ENCODE measurements at places on chromosomes 7 and 10.

- DNase-seq = no peak
These were observed 111.3 kb upstream of the IGFBP3 start for GRCh38 chr7:46032353-46032752.

GRCh38 chr7:151003572-151003971 lies 12.8 kb downstream of the NOS3 start:
- no peak for DNase-seq

DNA sequence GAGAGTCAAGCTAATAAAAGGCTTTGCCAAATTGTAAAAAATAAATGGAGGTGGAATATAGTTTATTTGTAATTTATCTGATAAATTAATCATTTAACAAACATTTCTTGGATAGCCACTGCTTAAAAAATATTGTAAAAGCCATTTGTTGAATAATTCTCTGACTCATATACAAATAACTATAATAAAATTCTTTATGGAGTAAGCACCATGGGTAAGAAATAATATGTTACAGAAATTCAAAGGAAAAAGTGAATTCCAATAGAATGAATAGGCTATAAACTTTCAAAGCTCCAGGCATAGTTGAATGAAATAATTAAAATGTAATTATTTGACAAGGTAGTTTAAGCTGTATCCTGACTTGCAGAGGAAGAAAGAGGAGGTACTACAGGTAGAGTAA lies 291.4 kb upstream of the TMEM229A start:
- no peak for DNase-seq

DNA sequence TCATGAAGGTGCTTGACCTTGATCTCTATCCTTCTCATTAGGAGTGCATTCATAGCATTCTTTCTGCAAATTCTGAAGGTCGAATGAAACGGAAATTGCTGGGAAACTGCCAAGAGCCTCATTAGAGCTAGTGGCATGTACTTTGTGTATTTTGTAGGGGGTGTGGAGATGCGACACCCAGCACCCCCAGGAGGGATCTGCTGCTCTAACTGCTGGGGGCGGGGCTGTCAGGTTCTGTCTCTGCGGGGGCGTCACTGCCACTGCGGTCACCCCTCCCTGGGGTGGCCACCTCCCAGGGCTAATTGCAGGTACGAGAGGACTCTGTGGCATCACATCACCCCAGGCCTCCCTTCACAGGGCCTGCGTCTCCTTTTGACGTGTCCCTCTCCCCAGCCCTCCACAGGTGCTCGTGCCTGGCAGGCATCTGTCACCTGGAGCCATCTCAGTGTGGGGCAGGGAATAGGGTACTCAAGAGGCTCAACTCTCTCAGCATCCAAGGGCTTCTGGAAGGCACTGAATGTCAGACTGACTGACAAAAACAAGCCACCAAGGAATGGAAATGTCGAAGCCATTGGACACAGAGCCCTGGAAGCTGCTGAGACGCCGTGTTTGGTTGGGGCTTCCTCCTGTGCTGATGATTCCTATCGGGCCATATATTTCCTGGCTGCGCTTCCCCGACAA lies 151.1 kb downstream of the ACTR3B start:
- no peak for DNase-seq

DNA sequence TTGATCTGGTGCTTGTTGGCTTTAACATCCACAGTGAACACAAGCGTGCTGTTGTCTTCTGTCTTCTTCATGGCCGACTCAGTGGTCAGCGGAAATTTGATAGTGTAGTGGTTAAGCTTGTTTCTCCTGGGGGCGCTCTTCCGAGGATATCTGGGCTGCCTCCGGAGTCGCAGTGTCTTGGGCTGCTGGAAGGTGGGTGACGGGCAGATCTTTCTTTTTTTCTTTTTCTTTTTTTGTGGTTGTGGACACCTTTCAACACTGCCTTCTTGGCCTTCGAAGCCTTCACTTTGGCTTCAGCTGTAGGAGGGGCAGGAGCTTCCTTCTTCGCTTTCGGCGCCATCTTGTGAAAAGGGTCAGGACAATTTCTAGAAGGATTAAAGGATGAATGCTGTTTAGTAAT lies 23.8 kb upstream of the RPA3 start:
- DNase-seq = no peak

DNA sequence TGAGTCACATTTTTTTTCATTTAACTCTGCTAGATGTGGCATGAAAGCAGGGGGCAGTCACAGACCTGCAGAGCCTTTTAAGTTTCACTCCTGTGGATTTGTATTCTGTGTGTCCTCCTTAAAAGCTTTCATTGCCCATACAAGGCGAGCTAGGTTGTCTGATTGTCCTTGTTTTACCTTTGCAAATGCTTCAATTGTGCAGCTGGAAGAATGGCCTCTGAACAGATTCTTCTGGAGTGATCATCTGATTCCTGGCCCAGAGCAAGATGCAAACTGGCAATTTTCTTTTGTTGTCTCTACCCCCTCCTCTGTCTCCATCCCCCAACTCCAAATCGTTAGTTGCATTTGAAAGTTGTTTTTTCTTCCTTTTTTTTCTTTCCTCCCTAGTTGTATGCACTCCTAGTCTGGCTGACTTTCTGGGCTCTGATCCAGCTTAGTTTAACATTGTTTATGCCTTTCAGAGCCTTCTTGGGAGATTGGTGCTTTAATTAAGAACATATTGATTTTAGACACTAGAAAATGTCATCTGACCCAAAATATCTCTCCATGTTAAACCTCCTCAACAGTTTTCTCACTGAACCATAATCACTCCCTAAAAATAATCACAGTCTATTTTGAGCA lies 150.2 kb downstream of the REEP3 start:
- no peak for DNase-seq

GRCh38 chr10:92757066-92757710 lies 67.4 kb downstream of the HHEX start:
- peak; percentile 33 for DNase-seq

GRCh38 chr10:31683682-31684081 lies 244.9 kb downstream of the ARHGAP12 start:
- DNase-seq = no peak

- DNase-seq = no peak
These were observed 323.0 kb upstream of the PODXL start for GRCh38 chr7:131879424-131879823.

- no peak for DNase-seq
These were observed 62.0 kb downstream of the AKR1D1 start for GRCh38 chr7:138138244-138138643.

GRCh38 chr7:92485974-92486373 lies 8.2 kb upstream of the ERVW-1 start:
- DNase-seq = no peak

GRCh38 chr7:45878457-45879144 lies 5.7 kb upstream of the CCDC201 start:
- no peak for DNase-seq

DNA sequence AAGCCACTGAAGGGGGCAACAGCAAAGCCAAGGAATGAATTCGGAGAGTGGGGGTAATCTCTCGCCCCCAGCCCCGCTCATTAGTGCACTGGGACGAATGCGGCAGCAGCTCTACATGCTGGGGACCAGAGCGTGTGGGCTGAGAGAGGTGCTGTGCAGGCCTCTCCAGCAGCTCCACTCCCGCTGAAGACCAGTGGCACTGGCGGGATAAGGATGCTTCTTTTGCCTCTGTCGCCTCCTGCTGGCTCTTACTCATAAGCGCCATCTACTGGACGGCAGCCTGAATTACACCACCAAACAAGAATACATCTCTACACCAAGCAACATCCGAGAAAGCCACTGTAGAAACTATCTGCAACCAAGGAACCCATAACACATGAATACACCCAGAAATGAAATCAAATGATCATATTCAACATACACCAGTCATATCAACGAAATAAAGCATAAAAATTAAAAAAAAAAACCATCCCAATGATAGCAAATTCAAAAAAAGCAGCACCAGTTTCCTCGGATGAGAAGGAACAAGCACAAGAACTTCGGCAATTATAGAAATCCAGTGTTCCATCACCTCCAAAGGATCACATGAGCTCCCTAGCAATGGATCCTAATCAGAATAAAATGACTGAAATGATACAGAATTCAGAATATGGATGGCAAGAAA lies 79.0 kb upstream of the TMEM168 start:
- peak; percentile 51 for DNase-seq

DNA sequence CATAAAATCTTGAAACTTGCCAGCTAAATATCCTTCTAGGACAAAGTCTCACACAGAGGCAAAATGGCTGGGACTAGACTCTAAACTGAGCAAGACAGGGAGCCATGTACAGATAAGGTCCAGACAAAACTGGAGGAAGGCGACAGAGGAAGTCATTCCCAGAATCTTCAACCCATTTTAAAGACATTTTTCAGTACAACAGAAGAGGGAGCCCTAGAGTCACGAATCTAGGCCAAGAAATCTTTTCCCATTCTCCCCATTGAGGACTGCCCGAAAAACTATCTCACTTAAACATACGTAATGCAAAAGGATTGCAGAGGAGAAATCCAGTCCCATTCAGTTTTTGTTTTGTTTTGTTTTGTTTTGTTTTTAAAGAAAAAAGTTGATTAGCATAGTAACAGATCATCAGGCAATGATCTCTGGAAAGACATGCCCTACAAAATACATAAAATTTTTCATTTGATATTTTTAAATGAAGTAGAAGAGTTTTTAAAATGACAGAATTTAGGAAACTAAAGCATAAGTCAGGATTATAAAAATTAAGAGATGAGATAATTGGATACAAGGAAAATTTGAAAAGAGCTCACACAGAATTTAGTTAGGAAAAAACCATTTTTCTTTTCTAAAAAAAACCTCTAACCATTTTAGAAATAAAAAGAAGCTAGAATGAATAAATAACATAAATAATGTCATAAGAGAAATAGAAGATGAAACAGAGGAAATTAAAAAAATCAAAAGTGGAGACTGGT lies 16.9 kb upstream of the PRF1 start:
- DNase-seq = no peak

DNA sequence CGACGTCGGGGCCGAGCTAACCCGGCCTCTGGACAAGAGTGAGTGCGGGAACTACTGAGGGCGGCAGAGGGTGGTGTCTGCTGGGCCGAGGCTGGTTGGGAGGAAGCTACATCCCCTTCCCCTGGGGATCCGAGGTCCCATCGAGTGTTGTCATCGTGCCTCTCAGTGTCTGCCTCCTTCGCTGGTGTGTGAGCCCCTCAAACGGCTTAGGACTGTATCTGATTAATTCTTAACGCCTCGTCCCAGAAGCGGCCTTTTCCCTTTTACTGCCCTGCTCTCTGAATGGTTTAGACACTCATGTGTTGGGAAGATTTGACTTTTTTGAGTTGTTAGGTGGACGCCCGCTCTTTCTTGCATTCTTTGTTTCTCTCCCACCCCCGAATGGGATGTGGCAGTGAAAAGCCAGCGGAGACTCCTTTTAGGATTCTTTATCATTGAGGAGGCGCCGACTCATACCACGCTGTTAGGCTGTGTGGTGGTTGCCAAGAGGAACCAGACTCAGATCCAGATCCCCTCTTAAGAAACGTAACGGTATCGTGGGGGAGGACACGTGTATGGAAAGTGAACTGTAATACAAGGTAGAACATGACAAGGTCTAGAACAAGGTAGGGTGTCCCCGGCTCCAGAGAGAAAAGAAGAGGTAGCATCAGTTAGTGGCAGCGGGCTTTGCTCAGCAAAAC lies 631 bp downstream of the SUPV3L1 start:
- no peak for DNase-seq

DNA sequence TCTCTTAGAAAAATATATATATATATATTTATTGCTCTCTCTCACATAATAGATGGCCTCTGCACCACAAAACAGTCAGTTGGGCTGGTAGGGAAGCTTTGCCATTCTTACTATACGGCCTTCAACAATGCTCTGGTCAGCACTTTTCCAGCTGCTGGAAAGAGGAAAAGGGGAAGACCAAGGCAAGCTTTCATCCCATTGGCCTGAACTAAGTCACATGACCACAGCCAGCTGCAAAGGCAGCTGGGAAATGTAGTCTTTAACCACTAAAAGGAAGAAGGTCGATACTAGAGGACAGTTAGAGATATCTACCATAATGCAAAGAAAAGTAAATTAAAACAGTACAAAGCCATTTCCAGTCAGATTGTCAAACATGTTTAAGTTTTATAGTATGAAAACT lies 58.4 kb upstream of the MACROH2A2 start:
- peak; percentile 56 for DNase-seq

GRCh38 chr10:86958901-86959736 lies 720 bp downstream of the SNCG start:
- DNase-seq = no peak

- peak; percentile 83 for DNase-seq
These were observed at the start of gene SLK for GRCh38 chr10:103966671-103967447. Gene SLK, plus strand, starts transcription at chr10:103967140. Its CDS starts 606 bp downstream, at chr10:103967746.
